Sigmoid colon (tissue), 7 donors: ENCODE measurements at places on chromosomes 1 and 21.

- no peak for DNase-seq
These were observed 185.3 kb downstream of the AK5 start for GRCh38 chr1:77467021-77467595.

DNA sequence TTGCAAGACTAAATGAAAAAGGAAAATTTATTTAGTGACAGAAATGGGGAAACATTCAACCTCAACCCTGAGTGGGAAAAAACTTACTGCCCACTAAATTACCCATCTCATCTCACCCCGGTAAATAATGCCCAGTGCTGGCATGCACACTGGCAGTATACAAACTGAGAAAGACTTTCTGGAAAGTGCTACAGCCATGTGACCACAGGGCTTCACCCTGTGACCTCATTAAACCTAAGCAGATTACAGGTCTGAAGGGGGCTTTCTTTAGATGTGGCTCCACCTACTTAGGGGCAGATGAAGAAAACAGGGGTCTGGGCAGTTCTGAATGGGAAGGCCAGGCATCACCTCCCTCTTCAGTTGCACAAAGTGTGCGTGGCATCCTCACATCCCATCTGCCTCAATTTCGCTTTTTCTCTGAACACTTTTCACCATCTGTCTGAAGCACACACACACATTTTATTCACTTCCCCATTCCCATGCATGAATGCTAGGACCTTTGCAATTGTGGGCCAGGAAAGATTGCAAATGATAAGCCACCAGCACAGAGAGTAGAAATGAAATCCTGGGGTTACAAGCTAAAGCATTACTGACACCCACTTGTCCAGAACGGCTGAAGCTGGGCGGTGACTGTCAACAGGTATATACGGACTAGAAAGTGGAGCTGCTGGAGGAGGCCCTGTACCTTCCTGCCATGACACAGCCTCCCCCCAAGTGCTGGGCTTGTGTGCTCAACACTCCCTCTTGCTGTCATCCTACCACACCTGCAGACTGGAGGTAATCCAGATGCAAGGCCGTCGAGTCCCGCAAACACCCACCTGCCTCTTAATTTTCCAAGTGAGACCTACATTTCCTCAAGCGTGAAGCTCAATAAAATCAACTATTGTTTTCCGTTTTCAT, 2.7 kb downstream of the NADK start:
- DNase-seq = no peak

GRCh38 chr1:206832352-206832880, 33.0 kb upstream of the IL20 start:
- DNase-seq = no peak

DNA sequence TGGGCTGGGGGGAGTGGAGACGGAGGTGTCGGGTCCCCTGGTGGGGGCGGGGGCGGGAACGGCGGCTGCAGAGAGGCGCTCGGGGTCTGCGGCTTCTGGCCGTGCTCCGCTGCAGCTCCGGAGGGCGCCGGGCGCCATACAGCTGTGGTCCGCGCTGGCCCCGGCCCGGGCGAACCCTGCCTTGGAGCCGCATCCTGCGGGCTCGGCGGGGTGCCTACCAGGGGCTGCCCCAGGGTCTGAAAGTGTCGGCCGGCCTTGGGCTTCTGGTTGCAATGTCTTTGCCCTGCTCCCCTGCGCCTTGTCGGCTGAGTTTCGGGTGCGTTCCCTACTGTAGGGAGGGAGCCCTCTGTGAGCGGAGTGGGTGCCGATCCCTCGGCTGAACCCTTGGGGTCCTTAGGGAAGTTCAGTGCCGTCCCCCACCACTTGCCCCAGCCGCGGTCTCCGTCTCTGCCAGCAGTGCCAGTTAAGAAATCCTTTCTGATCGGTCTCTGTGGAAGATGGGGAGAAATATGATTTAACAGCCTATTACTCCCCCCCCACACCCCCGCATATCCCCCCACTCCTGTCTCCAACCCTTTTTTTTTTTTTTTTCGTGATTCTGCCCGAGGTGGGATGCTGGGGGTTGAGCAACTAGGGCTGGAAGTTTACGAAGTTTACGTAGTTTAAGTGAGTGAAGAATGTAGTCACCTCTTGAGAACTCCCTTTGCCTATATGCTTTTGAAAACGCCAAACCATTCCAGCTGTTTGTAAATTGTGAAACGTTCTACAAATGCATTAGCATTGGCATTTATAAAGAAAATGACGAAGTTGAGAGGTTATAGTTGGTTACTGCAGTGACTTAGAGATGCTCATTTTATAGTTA, 588 bp downstream of the NEXN start:
- DNase-seq = peak; percentile 74

GRCh38 chr1:21823206-21823979, 11.3 kb downstream of the LDLRAD2 start:
- DNase-seq = no peak

DNA sequence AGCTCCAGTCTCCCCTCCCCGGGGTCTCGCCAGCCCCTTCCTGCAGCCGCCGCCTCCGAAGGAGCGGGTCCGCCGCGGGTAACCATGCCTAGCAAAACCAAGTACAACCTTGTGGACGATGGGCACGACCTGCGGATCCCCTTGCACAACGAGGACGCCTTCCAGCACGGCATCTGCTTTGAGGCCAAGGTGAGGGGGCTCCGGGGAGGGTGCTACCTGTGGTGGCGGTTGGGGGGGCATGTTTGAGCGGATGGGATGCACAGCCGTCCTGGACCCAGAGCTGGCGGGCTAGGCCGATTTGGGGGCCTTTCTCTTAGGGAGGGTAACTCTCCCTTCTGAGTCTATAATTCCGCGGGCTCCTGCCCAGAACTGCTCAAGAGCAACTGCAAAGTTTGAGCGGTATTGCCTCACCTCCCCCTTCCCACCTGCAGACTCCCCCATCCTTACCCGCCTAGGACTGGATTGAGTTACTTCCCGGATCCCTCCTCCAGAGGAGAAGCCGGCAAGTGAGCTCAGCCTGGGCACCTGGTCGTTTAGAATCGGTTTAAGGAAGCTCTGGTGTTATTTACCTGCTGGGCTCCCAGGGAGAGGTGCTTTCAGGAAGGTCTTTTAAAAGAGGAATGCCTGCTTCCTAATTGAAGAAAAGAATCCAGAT, 730 bp downstream of the NOS1AP start:
- DNase-seq = peak; percentile 66

GRCh38 chr1:147434921-147435320, 106.4 kb upstream of the BCL9 start:
- DNase-seq = no peak
